ENCODE measurements at places on chromosomes 11 and 22.

- DNase-seq, result no peak
Observed at GRCh38 chr22:37578002-37578401, 1.9 kb downstream of the LGALS2 start.

GRCh38 chr11:79486242-79486984 is 45.6 kb upstream of the TENM4 start:
- no peak for DNase-seq

DNA sequence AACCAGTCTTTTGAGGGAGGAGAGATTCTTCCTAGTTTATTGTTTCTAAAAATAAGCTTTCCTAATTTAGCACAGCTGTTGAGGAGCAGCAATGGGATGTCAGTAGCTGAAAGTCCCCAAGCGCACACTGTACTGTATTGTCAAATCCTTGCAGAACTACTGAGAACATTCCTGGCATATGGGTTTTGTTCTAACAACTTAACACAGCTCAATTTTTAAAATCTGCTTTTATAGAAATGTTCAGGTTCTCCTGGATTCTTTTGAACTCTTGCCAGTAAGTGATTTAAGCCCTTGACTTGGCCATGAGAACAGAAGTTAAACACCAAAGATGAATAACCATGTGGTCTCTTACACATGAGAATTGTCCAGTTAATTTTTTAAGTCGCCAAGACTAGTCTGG is 218.6 kb downstream of the FAT3 start:
- no peak for DNase-seq

GRCh38 chr22:44352378-44353035 is 39.8 kb upstream of the SHISAL1 start:
- no peak for DNase-seq

DNA sequence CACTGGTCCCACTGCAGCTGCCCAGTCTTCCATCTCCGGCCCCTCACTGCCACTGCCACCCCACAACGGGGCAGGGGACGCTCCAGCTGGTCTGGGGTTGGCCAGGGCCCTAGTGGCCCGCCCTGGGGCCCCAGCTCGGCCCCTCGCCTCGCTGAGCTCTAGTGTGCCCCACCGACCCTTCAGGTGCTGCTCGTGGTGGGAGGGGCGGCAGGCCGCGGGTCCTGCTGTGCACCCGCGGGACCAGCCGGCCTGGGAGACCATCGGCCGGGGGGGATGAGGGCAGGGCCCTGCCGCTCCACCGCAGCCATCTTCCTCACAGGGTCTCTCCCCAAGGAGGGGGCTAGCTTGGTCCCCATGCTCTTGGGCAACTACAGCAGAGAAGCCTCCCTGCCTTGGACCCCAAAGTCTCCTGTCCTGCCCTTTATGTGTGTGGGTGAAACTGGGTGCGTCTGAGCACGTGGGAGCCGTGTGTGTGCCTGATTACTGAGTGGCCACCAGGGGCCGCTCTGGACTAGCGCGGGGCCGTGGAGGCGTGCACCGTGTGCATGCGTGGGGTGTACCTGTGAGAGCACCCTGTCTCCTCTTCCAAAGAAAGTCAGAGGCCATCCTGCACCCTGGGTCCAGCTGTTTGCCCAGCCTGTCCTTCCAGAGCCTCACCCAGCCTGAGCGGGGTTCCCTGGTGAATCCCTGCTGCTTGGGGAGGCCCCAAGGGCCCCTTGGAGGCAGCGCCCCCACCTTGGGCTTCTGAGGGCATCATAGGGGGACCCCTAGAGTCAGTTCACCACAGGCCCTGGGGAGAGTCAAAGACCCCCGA is 6.0 kb upstream of the ACR start:
- peak; percentile 66 for DNase-seq

DNA sequence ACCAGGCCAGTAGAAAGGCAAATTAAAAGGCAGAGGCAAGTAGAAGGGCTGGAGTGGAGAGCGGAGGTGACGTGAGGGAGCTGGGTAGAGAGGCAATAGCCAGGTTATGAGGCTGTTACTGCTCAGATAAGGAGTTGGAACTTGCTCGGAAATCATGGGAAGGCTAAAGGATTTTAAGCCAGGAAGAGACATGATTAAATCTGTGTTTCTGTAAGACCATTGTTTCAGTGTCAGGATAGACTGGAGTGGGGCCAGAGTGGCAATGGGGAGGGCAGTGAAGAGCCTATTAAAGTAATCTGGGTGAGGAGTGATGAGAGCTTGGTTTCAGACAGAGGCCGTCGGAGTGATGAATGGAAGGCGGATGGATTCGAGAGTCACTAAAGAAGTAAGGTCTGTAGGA is 39.0 kb downstream of the GRAMD1B start:
- DNase-seq, result no peak
